ENCODE measurements at places on chromosomes 3 and 15.

- H3K36me3 ChIP-seq, result no peaks in the 10 kb centered on the region
- DNase-seq, result no peak
- H3K4me3 ChIP-seq, result no peak overlapping the region
Observed at GRCh38 chr15:51688863-51689262, 7.6 kb downstream of the SCG3 start.

DNA sequence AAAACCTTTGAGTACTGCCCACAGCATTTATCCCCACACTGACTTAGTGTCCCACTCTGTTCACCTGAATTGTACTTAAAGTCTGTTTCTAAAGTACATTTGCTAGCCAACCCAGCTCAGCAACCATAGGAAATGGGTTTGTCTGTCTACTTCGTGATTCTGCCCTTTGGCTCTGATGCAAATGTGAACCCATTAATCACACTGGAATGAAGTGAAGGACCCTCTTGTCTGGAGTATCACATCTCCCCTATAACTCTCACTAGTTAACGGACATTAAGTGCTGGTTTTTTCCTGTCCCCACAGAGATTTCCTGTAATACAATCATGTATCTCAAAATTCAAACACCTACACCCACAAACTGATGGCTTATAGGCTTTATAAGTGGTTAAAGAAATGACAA, 20.5 kb downstream of the EID1 start:
- H3K4me3 ChIP-seq, result no peak overlapping the region
- no peak overlapping the region for H3K27ac ChIP-seq
- no peak for DNase-seq
- peaks cover 34% of the 10 kb centered on the region for H3K27me3 ChIP-seq

- H3K27me3 ChIP-seq, result no peaks in the 10 kb centered on the region
- H3K27ac ChIP-seq, result no peak overlapping the region
- H3K4me3 ChIP-seq, result no peak overlapping the region
- no peaks in the 10 kb centered on the region for H3K36me3 ChIP-seq
Observed at GRCh38 chr3:87268646-87269211, 7.7 kb downstream of the POU1F1 start.

DNA sequence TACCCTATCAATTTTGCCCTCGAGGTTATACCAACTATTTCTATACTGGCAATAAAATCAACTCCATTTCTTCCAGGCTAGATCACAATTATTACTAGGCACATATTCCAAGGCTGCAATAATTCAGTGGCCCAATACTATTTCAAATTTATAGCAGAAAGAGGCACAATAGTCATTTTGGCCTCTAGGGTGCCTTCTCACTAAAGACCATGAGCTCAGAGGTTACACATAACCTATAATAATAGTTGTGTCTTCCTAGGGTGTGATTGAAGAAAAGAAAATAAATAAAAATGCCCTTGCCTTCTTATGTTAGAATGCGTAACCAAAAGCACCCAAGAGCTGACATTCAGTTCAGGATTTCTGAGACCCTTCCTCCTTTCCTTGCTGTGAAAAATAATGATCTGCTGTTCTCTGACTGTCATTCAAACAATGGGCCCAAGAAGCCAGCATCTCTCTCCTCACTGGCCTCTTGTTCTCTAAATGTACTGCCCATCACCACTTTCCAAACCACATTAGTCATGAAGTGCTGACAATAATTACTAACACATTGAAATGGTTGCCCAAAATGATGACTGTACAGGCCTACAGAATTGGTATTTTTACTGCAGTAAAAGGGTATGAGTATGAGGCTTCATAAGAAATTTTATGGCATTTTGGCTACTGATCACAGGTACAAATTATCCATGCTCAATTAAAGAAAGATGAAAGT, 244.8 kb downstream of the LRRN1 start:
- no peak overlapping the region for H3K27ac ChIP-seq
- no peaks in the 10 kb centered on the region for H3K4me1 ChIP-seq
- DNase-seq, result no peak
- H3K27me3 ChIP-seq, result no peaks in the 10 kb centered on the region
- H3K36me3 ChIP-seq, result no peaks in the 10 kb centered on the region

GRCh38 chr3:25895031-25895430, 105.1 kb downstream of the OXSM start:
- no peaks in the 10 kb centered on the region for H3K27me3 ChIP-seq
- no peak overlapping the region for H3K4me3 ChIP-seq
- no peak for DNase-seq
- no peak overlapping the region for H3K27ac ChIP-seq
- no peaks in the 10 kb centered on the region for H3K36me3 ChIP-seq

GRCh38 chr3:183272791-183273190, 19.7 kb downstream of the B3GNT5 start:
- no peak overlapping the region for H3K27ac ChIP-seq
- peaks cover 20% of the 10 kb centered on the region for H3K27me3 ChIP-seq
- DNase-seq, result no peak
- no peaks in the 10 kb centered on the region for H3K36me3 ChIP-seq
- no peak overlapping the region for H3K4me3 ChIP-seq
- no peaks in the 10 kb centered on the region for H3K4me1 ChIP-seq

DNA sequence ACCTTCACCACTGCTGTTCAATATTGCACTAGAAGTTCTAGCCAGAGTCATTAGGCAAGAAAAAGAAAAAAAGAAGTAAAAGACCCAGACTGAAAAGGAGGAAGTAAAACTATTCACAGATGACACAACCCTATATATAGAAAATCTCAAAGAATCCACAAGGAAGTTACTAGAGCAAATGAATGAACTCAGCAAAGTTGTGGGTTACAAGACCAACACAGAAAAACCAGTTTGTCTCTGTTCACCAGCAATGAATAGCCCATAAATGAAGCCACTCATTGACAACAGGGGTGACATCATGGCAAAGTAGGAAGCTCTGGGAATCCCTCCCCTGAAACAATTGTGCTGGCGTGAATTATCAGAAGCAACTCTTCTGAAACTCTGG, 4.6 kb downstream of the CFAP100 start:
- H3K4me3 ChIP-seq, result no peak overlapping the region
- no peak overlapping the region for H3K27ac ChIP-seq
- peaks cover 7% of the 10 kb centered on the region for H3K4me1 ChIP-seq
- DNase-seq, result no peak
- H3K36me3 ChIP-seq, result no peaks in the 10 kb centered on the region

GRCh38 chr15:68631601-68632051, 52.8 kb downstream of the CORO2B start:
- peak overlapping the region; percentile 76 for H3K4me3 ChIP-seq
- DNase-seq, result peak; percentile 89
- no peaks in the 10 kb centered on the region for H3K27me3 ChIP-seq
- H3K4me1 ChIP-seq, result peaks cover 97% of the 10 kb centered on the region
- peak overlapping the region; percentile 99 for H3K27ac ChIP-seq

GRCh38 chr3:188507244-188507720, 353.3 kb downstream of the LPP start:
- H3K27me3 ChIP-seq, result no peaks in the 10 kb centered on the region
- H3K4me1 ChIP-seq, result peaks cover 37% of the 10 kb centered on the region
- peaks cover 30% of the 10 kb centered on the region for H3K36me3 ChIP-seq
- H3K4me3 ChIP-seq, result no peak overlapping the region
- no peak overlapping the region for H3K27ac ChIP-seq

- no peak overlapping the region for H3K27ac ChIP-seq
- H3K4me1 ChIP-seq, result no peaks in the 10 kb centered on the region
- no peak overlapping the region for H3K4me3 ChIP-seq
- H3K36me3 ChIP-seq, result no peaks in the 10 kb centered on the region
Observed at GRCh38 chr15:34520566-34520965, 62.9 kb downstream of the GOLGA8B start.

All from naive B cell (primary cell).